ENCODE measurements at places on chromosomes 6 and 20. TPM values are rescaled to one million over a fixed set of nuclear protein-coding genes. Genes with fewer than 3 reads are reported as not detected.
A peak's percentile ranks its signal among the peaks of the same experiment; 100 is the strongest.

GRCh38 chr6:9783567-9783966 lies 631.3 kb downstream of the TFAP2A start:
- no peaks in the 10 kb centered on the region for H3K27me3 ChIP-seq
- H3K36me3 ChIP-seq: no peaks in the 10 kb centered on the region
- DNase-seq: no peak
- no peak overlapping the region for H3K27ac ChIP-seq

DNA sequence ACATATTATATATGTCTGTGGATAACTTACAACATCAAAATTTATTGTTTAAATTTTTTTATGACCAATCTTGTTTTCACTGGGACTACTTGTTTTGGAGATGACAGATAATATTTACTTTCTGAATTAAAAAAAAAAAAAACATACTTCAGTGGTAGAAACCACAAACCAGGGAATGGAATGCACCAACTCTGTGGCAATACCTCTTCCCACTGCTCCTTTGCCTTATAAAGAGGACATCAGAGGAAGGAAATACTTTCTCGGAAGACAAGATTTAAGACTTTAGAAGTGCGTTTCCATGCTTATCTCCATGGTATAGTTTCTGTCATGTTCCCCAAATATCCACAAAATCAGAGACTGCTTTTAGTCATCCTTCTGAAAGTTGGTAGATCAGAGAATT lies 1241.1 kb upstream of the EYS start:
- H3K4me3 ChIP-seq: no peak overlapping the region
- H3K27me3 ChIP-seq: no peaks in the 10 kb centered on the region
- no peak overlapping the region for H3K27ac ChIP-seq
- no peak for DNase-seq
- H3K36me3 ChIP-seq: no peaks in the 10 kb centered on the region
- H3K4me1 ChIP-seq: no peaks in the 10 kb centered on the region

TRIM15 gene
- not detected for total RNA-seq

CCN6 gene
- 6.8 TPM for total RNA-seq

DNA sequence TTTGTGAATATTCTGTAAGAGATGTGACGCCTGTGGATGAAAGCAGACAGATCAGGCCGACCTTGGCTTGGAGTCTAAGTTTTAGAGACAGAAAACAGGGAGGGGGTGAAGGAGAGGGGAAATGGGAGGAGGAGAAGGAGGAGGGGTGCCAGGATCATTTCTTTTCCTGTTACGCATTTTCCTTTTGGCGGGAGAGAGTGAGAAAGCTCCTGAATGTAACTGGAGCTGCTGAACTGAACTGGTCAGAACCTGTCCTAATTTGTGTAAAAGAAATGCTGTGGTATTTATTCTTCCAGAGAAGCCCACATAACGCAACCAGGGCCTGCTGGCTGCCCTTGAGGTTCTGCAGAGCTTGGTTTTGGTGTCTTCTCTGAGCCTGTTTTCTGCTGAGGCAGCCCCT lies 41.9 kb downstream of the UTRN start:
- no peak for DNase-seq
- H3K27ac ChIP-seq: no peak overlapping the region
- H3K4me3 ChIP-seq: no peak overlapping the region
- peaks cover 17% of the 10 kb centered on the region for H3K4me1 ChIP-seq

- H3K4me3 ChIP-seq: no peak overlapping the region
- no peaks in the 10 kb centered on the region for H3K4me1 ChIP-seq
- DNase-seq: no peak
- no peak overlapping the region for H3K27ac ChIP-seq
- H3K36me3 ChIP-seq: no peaks in the 10 kb centered on the region
Measured at GRCh38 chr6:140782941-140783340, 1349.8 kb upstream of the GJE1 start.

GRCh38 chr20:35237486-35237885 lies 11.0 kb downstream of the MMP24 start:
- peaks cover 9% of the 10 kb centered on the region for H3K4me1 ChIP-seq
- no peaks in the 10 kb centered on the region for H3K27me3 ChIP-seq
- no peak for DNase-seq

GRCh38 chr6:170523256-170524171 lies 29.6 kb downstream of the PSMB1 start:
- no peaks in the 10 kb centered on the region for H3K36me3 ChIP-seq
- H3K4me3 ChIP-seq: no peak overlapping the region
- peaks cover 3% of the 10 kb centered on the region for H3K27me3 ChIP-seq
- no peak overlapping the region for H3K27ac ChIP-seq

F13A1 gene
- total RNA-seq: under 0.01 TPM

GRCh38 chr6:7895125-7895423 lies 15.5 kb downstream of the TXNDC5 start:
- no peak overlapping the region for H3K27ac ChIP-seq
- no peaks in the 10 kb centered on the region for H3K4me1 ChIP-seq
- H3K36me3 ChIP-seq: peaks cover 94% of the 10 kb centered on the region
- no peak overlapping the region for H3K4me3 ChIP-seq
- no peak for DNase-seq

- H3K4me3 ChIP-seq: no peak overlapping the region
- H3K27ac ChIP-seq: no peak overlapping the region
- no peaks in the 10 kb centered on the region for H3K27me3 ChIP-seq
- H3K36me3 ChIP-seq: no peaks in the 10 kb centered on the region
- H3K4me1 ChIP-seq: peaks cover 28% of the 10 kb centered on the region
Measured at GRCh38 chr20:10513931-10514575, 78.9 kb downstream of the SLX4IP start.

GRCh38 chr20:47677635-47678453 lies 107.4 kb downstream of the SULF2 start:
- no peaks in the 10 kb centered on the region for H3K36me3 ChIP-seq
- H3K27me3 ChIP-seq: no peaks in the 10 kb centered on the region
- no peak overlapping the region for H3K27ac ChIP-seq
- no peak overlapping the region for H3K4me3 ChIP-seq
- DNase-seq: peak; percentile 93

- no peak overlapping the region for H3K4me3 ChIP-seq
- no peaks in the 10 kb centered on the region for H3K36me3 ChIP-seq
- DNase-seq: no peak
Measured at GRCh38 chr6:110744991-110745390, 70.3 kb downstream of the CDK19 start.

TNF gene
- total RNA-seq: not detected

DNA sequence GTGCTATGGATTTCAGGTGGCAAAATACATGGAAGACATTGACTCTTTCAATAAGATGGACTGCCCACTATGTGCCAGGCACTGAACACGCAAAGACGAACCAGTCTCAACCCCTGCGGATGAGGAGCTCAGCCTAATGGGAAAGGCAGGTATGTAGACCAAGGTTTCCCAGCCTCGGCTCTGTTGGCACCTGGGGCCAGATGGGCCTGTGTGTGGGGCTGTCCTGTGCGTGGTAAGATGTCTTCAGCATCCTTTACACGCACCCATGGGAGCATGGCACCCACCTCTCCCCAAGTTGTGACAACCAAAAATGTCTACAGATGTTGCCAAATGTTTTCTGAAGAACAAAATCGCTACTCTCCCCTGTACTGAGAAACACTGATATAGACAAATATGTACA lies 82.6 kb upstream of the FOXQ1 start:
- DNase-seq: no peak
- no peaks in the 10 kb centered on the region for H3K36me3 ChIP-seq
- no peak overlapping the region for H3K4me3 ChIP-seq
- H3K4me1 ChIP-seq: no peaks in the 10 kb centered on the region
- peaks cover 15% of the 10 kb centered on the region for H3K27me3 ChIP-seq
- H3K27ac ChIP-seq: no peak overlapping the region

ULBP3 gene
- 11.2 TPM for total RNA-seq

OPN5 gene
- total RNA-seq: not detected

NFATC2 gene
- 0.29 TPM for total RNA-seq

DNA sequence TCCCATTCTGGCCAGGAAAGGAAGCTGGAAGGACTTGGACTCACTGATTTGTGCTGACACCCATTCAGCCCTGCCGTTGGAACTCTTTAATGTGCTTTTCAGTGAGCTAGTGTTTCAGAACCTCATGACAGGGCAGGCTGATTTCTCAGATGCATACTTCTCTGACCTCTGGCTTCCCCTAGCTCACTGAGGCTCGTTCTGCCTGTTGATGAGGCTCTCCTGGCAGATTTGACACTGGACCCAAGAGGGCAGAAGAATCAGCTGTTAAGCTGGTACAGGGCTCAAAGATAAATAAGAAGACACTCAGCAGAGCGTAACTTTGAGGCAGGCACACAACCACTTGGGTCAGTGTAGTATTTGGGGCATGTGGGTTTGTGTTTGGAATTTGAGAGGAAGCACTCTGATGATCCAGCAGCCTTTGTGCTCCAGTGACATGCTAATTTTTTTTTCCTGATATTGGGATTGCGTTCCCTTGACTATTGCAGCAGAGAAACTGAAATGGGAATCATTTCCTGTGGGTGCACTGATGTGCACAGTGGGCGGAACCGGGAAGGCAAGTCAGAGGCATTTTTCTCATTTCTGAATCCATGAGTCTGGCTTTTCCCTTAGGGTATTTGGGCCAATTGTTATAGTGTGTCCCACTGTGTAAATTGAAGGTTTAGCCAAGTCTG lies 80.2 kb downstream of the CARMIL1 start:
- H3K36me3 ChIP-seq: no peaks in the 10 kb centered on the region
- peak overlapping the region; percentile 75 for H3K27ac ChIP-seq
- peak overlapping the region; percentile 54 for H3K4me3 ChIP-seq
- H3K27me3 ChIP-seq: no peaks in the 10 kb centered on the region
- peak; percentile 72 for DNase-seq

GRCh38 chr6:113350461-113350860 lies 506.7 kb upstream of the MARCKS start:
- H3K4me3 ChIP-seq: no peak overlapping the region
- DNase-seq: no peak
- peak overlapping the region; percentile 98 for H3K27ac ChIP-seq
- no peaks in the 10 kb centered on the region for H3K36me3 ChIP-seq
- no peaks in the 10 kb centered on the region for H3K27me3 ChIP-seq

DNA sequence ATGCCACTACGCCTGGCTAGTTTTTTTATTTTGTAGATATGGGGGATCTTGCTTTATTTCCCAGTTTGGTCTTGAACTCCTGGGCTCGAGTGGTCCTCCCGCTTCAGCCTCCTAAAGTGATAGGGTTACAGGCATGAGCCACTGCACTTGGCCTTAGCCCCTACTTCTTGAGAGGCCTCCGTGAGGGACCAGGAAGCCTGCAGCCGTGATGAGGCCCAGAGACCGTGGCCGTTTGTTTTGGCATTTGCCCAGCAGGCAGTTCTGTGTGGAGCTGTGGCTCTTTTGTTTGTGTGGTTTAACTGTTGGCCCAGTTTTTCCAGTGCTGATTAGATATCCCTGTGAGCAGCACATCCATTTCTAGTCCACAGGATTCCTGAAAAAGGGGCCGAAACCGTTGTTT lies 39.8 kb downstream of the SRSF3 start:
- peak overlapping the region; percentile 2 for H3K27ac ChIP-seq

LRFN2 gene
- not detected for total RNA-seq

DNA sequence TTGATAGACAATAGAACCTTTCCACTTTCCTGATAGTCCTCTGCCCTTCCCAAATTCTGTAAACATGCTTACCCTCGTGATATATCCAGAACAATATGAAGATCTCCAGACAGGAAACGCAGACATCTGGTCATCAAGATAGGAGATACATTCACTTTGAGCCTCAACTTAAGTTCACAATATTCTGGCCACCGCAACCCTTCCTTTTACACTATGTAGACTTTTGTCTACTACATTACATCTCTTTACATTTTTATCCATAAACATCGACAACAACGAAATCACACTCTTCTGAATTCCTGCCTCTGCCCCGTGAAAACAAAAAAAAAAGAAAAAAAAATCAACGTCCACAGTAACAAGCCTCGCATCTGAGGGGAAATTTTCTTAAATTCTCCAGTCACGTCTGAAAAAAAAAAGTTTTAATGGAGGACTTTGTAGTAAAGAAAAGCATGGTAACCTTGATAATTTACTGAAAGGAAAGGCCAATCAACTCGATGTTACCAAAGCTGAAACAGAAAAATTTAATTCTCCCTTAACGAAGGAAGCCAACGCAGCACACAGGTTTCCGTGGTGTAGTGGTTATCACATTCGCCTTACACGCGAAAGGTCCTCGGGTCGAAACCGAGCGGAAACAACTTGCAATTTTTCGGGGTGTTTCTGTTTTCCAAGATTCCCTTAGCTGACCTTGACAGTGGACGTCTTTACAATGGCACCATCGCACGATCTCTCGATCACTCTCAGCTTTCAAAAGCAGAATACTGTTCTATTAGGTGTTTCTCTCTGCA lies 21.8 kb downstream of the POM121L2 start:
- H3K36me3 ChIP-seq: no peaks in the 10 kb centered on the region
- no peak for DNase-seq
- H3K27me3 ChIP-seq: peaks cover 52% of the 10 kb centered on the region
- peak overlapping the region; percentile 42 for H3K4me3 ChIP-seq
- H3K27ac ChIP-seq: no peak overlapping the region

DNA sequence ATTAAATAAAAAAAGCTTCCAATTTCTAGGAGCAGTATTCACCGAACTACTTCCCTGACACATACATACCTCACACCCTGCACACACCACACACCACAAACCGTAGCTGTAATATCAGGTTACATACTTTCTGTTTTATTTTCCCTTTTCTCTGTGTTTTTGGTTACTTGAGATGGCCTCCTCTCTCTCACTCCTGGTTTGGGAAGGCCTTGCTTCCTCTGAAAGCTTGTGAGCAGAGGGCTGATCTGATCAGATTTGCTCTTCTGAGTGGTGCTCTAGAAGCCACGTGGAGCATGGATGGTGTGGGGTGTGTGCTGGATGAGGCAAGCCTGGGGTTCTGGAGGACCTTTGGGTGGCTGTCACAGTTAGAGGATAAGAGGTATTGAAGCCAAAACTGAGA lies 20.9 kb downstream of the UTRN start:
- DNase-seq: peak; percentile 60
- H3K4me1 ChIP-seq: peaks cover 12% of the 10 kb centered on the region
- peak overlapping the region; percentile 77 for H3K27ac ChIP-seq
- peaks cover 15% of the 10 kb centered on the region for H3K36me3 ChIP-seq
- H3K4me3 ChIP-seq: no peak overlapping the region

TFAP2C gene
- not detected for total RNA-seq

KHDC1 gene
- 2.9 TPM for total RNA-seq

DNA sequence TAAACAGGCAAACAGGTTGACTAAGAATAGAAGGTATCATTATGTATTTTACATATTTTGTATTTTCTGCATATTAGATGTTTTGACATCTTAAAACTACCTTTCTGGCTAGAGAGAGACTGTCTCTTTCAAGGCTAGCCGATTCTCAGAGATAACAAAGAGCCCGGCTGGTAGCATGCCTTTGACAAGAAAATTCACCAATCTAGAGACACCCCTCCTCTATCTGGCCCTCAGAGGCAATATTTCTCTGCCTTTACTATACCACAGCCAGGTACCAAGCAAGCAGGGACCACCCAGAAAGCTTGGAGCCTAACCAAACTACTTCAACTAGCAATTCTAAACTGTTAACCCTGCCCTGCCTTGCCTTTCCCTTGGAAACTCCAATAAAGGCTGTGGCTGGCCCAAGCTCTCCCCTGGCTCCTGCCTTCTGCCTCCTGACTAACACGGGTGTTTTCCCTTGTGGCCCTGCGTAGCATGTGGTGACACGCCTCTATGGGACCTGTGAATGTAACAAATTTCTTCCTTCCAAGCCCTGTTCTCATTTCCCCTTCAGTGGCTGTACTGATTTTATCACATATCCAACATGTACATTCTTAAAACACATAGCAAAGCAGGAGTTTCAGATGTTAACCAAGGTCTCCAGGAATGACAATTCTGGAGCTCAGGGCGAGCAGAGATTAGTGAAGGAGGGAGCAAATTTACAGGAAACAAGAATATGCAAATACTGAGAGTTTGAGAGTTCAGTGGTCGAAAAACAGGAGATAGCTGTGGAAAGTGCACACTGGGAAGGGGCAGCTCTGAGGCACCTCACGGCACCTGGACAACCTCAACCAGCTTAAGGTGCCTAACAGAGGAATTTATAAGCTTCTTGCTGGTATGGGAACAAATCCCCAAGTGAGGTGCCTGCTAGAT lies 120.8 kb downstream of the BACH2 start:
- no peaks in the 10 kb centered on the region for H3K36me3 ChIP-seq
- H3K27me3 ChIP-seq: peaks cover 10% of the 10 kb centered on the region
- no peak overlapping the region for H3K27ac ChIP-seq
- peak; percentile 34 for DNase-seq

Measured in osteoblast (primary cell).